ENCODE measurements at places on chromosomes 7 and 10. TPM values are rescaled to one million over a fixed set of nuclear protein-coding genes. Genes with fewer than 3 reads are reported as not detected.

DNA sequence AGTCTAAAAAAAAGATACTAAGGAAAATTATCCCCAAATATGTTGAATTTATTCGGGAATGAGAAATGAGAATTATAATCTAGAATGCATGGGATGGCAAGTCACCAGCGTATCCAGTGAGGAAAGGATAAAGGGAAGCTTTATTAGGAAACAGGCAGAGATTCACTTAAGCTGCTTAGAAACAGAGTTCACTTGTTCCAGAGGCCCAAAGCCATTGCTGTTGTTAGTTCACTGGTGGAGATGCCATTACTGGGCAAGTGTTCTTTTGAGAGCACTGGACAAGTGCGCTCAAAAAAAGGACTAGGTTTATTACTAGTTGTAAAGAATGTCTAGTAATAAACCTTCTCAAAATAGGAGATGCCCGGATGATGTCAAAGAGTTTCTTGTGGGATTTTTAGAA lies 51.2 kb downstream of the MICU1 start:
- no peak for DNase-seq

DNA sequence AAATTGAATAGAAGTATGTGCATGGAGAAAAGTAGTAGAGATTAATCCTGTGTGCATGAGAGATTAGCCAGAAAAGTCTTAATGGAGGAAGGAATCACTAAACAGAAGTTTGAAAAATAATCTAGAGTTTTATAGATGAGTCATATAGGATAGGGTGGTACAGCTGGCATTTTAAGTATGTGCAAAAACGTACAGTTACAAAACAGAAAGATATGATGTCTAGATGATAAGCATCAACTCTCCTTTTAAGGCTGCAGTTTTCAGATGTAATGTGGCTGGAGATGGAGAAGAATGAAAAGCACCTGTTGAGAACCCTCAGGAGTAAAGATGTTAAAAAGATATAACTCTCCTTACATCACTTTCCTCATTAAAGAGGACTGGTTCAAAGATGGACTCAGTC lies 271.3 kb downstream of the STK31 start:
- no peak for DNase-seq

DNA sequence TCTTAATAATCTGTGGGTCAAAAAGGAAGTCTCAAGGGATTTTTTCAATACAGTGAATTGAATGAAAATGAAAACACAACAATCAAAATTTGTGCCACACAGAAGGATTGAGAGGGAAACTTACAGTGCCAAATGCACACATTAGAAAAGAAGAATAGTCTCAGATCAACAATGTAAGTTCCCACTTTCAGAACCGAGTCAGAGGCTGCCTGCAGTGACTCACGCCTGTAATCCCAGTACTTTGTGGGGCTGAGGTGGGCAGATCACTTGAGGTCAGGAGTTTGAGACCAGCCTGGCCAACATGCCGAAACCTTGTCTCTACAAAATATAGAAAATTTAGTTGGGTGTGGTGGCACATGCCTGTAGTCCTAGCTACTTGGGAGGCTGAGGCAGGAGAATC lies 12.5 kb upstream of the KEL start:
- no peak for DNase-seq

- DNase-seq, result no peak
These were observed 11.7 kb upstream of the CACNA2D1 start for GRCh38 chr7:82455295-82455694.

DNA sequence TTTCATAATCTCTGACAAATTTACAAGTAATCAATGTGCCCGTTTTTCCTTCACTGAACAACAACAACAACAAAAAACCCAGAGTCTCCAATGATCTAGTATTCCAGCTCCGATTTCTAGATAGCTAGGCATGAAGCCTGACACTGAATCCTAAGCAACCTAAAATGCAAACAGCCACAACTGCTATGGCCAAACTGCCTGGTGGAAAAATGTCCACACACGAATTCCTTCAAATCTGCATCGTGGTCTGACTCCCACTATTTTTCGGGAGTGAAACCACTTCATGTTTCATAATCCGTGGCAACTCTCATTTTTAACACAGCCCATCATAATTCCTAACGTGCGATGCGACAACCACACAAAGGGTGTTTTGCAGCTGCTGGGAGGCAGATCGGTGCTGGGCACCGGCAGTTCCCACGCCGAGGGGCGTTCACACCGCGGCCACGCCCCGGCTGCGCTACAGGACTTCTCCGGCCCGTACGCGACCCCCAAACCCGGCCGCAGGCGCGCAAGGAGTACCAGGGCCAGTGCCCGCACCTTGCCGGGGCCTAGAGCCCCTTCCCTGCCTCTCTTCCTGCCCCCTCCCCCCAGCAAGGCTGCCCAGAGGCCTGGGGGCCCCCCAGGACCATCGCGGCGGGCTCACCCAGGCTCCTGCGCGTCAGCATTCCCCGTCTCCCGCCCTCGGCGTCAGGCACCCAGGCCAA lies 814 bp downstream of the RUFY2 start:
- DNase-seq, result peak; percentile 51

DNA sequence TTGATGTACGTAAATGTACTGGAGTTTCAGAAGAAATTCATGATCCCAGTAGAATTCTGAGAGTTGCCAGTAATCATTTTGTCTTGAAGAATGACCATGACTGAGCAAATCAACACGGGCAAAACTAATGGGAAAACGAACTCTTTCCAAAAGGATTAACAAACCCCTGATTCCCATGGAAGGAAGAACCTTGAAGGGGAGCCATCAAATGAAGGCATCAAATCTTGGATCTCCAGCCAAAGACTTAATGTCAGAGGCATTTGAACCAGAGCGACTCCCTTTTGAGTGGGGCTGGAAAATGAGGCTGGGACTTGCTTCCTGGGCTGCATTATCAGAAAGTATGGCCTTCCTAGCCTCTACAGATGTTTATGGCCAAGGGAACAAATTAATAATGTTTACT lies 364.4 kb upstream of the PRKCQ start:
- no peak for DNase-seq

- peak; percentile 65 for DNase-seq
These were observed 115.5 kb upstream of the CREB5 start for GRCh38 chr7:28296571-28297483.

The ZMIZ2 gene
- 100 TPM for total RNA-seq

The IL6 gene
- 22.0 TPM for total RNA-seq

The CTTNBP2 gene
- total RNA-seq, result 0.17 TPM

The PLEKHS1 gene
- total RNA-seq, result not detected

The FASTK gene
- total RNA-seq, result 83.6 TPM

All from MCF 10A (cell line).